ENCODE measurements at places on chromosomes 11 and 22.

DNA sequence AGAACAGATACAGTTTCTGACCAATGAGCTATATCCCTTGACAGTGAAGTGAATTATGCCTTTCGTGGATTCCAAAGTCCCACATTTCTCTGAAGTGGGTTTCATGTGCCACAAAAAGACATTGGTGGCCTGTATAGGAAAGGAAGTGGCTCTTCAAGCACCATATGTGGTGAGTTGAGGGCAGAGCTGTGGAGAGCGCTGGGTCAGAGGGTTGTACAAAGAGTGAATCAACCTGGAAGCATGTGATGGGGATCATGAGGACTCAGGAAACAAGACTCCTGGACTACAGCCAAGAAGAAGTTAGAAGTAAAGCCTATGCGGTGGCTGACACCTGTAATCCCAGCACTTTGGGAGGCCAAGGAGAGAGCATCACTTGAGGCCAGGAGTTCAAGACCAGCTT is 579 bp upstream of the SLC5A4 start:
- H3K27ac ChIP-seq: no peak overlapping the region
- H3K36me3 ChIP-seq: no peaks in the 10 kb centered on the region
- no peaks in the 10 kb centered on the region for H3K4me1 ChIP-seq
- no peaks in the 10 kb centered on the region for H3K27me3 ChIP-seq

DNA sequence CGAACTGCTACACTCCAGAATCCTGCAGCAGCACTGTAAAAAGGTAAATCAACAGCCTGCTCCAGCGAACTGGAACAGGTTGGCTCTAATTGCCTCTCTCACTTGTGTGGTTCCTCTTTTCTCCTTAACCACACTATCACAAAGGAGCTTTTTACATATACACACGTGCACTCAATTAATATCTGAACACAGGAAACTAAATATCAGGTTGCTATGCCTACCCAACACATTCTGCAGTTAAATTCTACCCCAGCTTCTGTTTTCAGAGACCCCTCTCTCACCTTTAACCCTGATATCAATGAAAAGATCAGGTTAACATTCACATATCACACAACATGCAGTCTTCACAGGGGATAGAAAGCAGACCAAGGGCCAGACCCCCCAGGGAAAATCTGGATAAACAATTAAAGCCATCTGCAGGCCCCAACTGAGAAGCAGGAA is 11.0 kb downstream of the RBFOX2 start:
- H3K4me1 ChIP-seq: peaks cover 42% of the 10 kb centered on the region
- DNase-seq: no peak
- peaks cover 2% of the 10 kb centered on the region for H3K36me3 ChIP-seq
- no peak overlapping the region for H3K4me3 ChIP-seq
- H3K27ac ChIP-seq: no peak overlapping the region
- no peaks in the 10 kb centered on the region for H3K27me3 ChIP-seq

- no peaks in the 10 kb centered on the region for H3K36me3 ChIP-seq
- no peak overlapping the region for H3K4me3 ChIP-seq
- peaks cover 24% of the 10 kb centered on the region for H3K4me1 ChIP-seq
- no peak overlapping the region for H3K27ac ChIP-seq
- DNase-seq: no peak
These were observed 144.5 kb downstream of the CCDC34 start for GRCh38 chr11:27218421-27219038.

DNA sequence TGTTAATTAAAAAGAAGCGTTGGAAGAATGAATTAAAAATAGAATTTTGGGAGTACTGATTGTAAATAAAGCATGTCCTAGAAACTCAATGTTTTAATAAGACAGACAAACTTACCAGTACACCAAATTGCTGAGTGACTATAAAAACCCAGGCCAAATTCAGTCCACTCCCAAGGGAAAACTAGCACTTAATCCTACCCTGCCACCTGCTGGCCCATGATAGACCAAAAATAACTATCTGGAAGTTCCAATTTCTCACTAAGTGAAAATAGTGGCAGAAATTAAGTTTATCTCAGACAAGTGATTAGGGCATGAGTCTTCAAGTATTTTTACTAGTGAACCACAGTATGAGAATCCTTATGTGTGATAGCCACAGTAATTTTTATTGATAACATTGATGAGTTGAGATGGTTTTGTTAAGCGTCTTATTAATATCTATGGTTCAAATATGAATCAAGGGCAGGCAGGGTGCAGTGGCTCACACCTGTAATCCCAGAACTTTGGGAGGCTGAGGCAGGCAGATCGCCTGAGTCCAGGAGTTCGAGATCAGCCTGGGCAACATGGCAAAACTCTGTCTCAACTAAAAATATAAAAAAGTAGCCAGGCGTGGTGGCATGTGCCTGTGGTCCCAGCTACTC is 9.8 kb upstream of the DDX10 start:
- DNase-seq: peak; percentile 26
- H3K27me3 ChIP-seq: no peaks in the 10 kb centered on the region
- H3K36me3 ChIP-seq: no peaks in the 10 kb centered on the region
- H3K27ac ChIP-seq: no peak overlapping the region
- H3K4me3 ChIP-seq: no peak overlapping the region
- no peaks in the 10 kb centered on the region for H3K4me1 ChIP-seq

DNA sequence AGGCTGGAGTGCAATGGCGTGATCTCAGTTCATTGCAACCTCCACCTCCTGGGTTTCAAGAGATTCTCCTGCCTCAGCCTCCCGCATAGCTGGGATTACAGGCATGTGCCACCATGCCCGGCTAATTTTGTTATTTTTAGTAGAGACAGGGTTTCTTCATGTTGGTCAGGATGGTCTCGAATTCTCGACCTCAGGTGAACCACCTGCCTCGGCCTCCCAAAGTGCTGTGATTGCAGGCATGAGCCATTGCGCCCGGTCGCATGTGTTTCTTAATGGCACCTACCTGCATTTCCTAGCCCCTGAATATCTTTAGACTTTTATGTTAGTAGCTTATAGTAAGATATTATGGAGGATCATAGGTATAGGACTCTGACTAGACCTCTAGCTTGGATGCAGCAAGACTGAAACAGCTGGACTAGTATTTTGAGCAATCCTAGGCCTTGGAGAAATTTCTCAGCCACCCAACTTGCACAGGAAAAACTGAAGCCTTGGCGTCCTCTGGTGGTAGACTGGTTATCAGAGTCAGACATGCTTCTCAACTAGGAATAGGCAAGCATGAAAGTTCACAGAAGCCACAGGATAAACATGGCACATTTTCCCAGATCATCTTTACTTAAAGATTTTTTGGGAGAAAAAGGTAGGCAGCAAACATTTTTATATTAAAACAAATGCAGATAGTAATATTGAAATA is 22.7 kb upstream of the C1QTNF4 start:
- no peaks in the 10 kb centered on the region for H3K4me1 ChIP-seq
- H3K4me3 ChIP-seq: no peak overlapping the region
- H3K36me3 ChIP-seq: peaks cover 12% of the 10 kb centered on the region
- no peaks in the 10 kb centered on the region for H3K27me3 ChIP-seq
- H3K27ac ChIP-seq: no peak overlapping the region

DNA sequence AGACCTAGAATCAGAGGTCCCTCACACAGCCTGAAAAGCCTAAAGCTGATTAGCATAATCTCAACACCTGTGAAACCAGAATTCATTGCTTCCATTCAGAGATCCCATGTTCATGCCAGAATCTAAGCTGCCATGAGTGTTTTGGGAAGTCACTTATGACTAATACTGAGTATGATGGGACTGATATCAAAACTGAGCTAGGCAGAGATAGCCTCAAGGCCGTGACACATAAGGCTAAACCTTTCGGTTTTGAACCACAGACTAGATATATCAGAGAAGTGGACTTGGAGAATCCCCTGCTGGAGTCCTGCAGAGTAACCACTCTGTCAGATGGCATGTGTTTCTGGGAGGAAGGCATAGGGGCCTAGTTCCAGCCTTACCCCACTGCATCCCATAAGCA is 23.1 kb upstream of the GLYATL2 start:
- H3K4me3 ChIP-seq: no peak overlapping the region
- no peak overlapping the region for H3K27ac ChIP-seq
- no peak for DNase-seq
- H3K36me3 ChIP-seq: no peaks in the 10 kb centered on the region
- no peaks in the 10 kb centered on the region for H3K27me3 ChIP-seq
- H3K4me1 ChIP-seq: no peaks in the 10 kb centered on the region

- no peak overlapping the region for H3K27ac ChIP-seq
- no peaks in the 10 kb centered on the region for H3K4me1 ChIP-seq
- no peaks in the 10 kb centered on the region for H3K27me3 ChIP-seq
- H3K36me3 ChIP-seq: no peaks in the 10 kb centered on the region
- DNase-seq: no peak
- no peak overlapping the region for H3K4me3 ChIP-seq
These were observed 8.5 kb downstream of the BATF2 start for GRCh38 chr11:64987998-64988854.

DNA sequence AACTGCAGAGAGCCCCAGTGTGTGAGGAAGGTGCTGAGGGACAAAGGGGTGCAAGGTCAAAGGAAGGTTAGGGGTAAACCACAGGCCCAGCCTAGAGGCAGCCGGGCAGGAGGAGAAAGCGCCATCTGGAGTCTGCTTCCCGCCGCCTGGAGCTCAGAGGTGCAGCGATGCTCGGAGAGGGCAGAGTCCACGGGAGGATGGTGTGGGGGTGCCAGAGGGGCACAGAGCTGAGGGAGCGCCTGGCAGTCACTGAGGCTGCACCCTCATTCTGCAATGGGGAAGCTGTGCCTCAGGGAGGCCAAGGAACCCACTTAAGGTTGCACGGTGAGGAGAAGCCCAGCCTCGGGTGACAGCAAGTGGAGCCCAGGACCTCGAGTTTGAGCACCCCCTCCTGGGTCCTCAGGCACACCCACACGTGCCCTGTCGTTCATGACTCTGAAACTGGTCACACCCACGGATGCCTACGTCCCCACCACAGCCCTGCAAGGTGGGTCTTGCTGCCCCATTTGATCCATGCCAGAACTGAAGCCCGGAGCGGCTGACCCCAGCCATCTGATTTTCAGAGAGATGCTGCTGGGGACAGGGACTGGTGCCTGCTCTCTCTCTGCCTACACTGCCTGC is 1.6 kb downstream of the IL2RB start:
- peaks cover 5% of the 10 kb centered on the region for H3K27me3 ChIP-seq
- peaks cover 3% of the 10 kb centered on the region for H3K4me1 ChIP-seq
- DNase-seq: no peak

DNA sequence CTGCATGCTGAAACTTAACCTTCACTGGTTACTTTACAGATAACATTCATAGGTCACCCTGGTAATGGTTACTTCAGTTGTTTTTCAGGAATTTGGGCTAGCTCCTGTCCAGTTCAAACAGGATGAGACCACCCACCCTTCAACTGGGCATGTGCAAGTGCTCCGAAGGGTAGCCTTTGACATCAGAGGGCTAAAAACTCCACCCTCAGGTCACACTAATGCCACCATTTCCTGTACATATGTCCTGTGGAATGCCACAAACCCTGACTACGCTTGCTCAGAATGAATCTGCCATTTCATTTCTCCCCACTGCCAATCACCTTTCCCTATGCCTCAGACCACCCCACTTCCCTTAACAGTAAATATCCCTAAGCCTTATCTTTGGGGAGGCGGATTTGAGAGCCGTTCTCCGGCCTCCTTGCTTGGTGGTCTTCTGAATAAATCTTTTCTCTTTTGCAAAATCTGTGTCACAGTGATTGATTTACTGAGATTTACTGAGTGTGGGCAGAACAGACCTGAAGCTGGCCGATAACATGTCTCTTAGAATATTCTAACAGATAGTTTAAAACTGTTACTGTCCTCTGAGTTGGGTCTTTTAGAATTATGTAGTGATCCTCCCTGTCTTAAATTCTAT is 25.4 kb upstream of the FXYD2 start:
- DNase-seq: no peak
- no peak overlapping the region for H3K27ac ChIP-seq
- peaks cover 5% of the 10 kb centered on the region for H3K36me3 ChIP-seq
- no peak overlapping the region for H3K4me3 ChIP-seq

DNA sequence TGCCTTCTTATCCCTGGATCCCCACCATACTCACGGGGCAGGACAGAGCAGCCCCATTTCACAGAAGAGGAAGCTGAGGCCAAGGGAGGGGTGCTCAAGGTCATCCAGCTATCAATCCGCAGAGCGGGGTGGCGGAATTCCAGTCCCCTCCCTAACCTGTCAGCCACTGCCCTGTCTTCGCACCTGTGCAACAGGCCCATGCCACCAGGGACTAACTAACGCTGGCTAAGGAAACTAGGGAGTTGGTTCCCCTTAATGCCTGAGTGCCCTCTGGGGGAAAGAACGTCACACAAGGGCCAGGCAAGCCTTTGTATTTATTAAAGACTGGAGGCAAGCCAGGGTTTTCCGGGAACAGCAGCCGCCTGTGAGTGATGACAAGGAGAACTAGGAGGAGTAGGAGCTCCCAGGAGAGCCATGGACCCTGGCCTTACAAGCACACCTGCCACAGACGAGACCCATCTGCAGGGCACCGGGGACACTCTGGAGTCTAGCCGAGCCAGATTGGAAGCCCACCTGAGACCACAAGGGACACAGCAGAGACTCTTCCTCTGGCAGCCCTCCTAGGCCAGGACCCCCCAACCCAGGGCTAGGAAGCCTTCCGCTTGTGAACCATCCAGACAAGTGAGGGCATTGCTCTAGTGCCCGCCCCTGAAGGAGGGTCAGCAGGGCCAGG is 64.4 kb downstream of the MYH9 start:
- peaks cover 55% of the 10 kb centered on the region for H3K36me3 ChIP-seq
- peaks cover 13% of the 10 kb centered on the region for H3K4me1 ChIP-seq

- no peaks in the 10 kb centered on the region for H3K36me3 ChIP-seq
- H3K4me3 ChIP-seq: no peak overlapping the region
- DNase-seq: no peak
- no peak overlapping the region for H3K27ac ChIP-seq
These were observed 11.4 kb downstream of the DGAT2 start for GRCh38 chr11:75779960-75780359.
